ENCODE measurements at places on chromosomes 1 and 21.

GRCh38 chr1:33473900-33474299 is 1.5 kb downstream of the ZSCAN20 start:
- no peak for DNase-seq

DNA sequence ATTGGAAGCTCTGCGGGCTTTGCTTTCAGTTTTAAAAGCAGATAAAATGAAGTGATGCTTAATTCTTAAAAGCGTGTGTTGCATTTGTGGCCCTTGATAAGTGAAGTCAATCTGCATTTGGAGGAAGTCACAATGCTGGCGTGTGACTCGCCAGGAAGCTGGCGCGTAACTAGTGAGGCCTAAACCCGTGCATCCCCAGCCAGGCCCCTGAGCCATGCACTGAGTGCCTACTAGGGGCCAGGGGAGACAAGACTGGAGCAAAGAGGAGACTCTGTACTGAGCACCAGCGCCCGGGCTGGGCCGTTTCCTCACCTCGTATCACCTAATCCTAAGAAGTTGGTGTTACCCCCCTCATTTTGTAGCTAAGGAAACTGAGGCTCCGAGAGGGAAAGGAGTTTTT is 4.6 kb upstream of the DDOST start:
- DNase-seq, result no peak

DNA sequence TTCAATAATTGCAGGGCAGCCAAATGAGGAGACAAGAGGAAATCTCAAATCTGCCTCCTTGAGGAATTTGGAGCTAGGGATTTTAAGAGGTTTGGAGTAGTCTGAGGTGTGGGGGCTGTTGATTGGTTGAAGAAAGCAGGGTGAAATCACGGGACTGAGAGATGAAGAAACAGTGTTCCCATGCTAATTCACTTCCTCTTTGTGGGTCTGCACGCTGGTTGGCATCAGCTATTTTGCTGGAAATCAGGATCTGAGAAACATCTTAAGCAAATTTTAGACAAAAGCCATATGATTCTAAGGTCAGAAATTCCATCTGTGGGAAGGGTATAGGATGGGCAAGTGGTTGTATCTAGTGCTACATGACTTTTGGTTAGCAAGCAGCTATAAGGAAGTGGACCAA is 107.1 kb upstream of the PAXBP1 start:
- no peak for DNase-seq

- no peak for DNase-seq
Observed at GRCh38 chr1:53810497-53810896, 27.6 kb downstream of the NDC1 start.

GRCh38 chr1:164912290-164912689 is 353.3 kb downstream of the PBX1 start:
- DNase-seq, result no peak

DNA sequence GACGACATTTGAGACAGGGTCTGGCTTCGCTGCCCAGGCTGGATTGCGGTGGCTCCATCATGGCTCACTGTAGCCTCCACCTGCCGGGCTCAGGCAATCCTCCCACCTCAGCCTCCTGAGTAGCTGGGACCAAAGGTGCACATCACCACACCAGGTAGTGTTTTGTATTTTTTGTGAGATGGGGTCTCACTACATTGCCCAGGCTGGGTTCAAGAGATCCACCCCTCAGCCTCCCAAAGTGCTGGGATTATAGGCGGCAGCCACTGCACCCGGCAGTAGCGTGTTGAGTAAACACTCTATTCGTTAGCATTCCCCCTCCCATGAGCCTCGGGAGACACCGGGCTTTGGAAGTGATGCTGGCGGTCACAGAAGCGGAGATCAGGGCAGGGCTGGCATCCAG is 6.8 kb upstream of the C1QTNF12 start:
- DNase-seq, result no peak

GRCh38 chr1:17588048-17588871 is 48.8 kb downstream of the ARHGEF10L start:
- no peak for DNase-seq
